ENCODE measurements at places on chromosomes 12 and 14.

GRCh38 chr12:128426511-128426910 lies 159.5 kb downstream of the TMEM132C start:
- no peak for DNase-seq

DNA sequence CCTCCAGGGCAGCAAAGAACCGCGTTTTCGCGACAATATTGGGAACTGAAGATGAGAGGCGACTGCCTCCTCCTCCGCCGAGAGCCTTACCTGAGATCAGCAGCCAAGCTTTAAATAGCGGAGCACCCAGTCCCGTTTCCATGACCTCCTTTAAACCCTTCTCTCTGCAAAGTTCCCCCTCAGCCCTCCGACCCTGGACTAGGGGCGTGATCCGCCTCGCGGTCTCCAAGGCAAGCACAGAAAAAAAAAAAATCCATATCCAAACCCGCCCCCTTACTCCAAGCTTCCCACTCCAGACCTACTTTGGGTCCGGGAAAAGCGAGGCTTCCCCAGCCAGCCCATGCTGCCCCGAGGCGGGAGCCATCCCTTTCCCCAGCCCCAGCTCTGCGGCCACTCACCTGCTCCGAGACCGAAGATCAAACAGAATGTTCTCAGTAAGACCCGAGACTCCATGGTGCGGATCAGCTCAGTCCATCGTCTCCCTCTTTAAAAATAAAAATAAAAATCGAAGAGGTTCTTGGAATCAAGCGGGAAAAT lies 630 bp downstream of the NELL2 start:
- no peak for DNase-seq

- no peak for DNase-seq
Measured at GRCh38 chr14:36939265-36939664, 233.1 kb downstream of the SLC25A21 start.

DNA sequence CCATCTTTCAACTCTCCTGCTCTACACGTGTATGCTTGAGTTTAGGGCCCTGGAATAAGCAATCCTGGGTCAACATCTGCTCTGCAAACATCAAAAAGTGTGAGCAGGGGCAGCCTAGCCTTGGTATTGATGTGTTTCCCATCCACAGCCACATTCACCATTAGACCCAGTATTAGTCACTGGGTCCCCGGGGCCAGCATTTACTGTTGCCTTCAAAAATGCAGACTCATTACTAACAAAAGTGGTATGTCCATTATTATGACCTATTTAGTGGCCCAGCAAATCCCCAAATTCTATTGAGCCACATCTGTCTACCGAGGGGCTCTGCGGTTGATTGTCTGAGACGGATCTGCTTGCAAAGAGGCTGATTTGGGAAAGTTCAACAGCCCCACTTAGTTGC lies 661.8 kb downstream of the DIO2 start:
- DNase-seq, result no peak

DNA sequence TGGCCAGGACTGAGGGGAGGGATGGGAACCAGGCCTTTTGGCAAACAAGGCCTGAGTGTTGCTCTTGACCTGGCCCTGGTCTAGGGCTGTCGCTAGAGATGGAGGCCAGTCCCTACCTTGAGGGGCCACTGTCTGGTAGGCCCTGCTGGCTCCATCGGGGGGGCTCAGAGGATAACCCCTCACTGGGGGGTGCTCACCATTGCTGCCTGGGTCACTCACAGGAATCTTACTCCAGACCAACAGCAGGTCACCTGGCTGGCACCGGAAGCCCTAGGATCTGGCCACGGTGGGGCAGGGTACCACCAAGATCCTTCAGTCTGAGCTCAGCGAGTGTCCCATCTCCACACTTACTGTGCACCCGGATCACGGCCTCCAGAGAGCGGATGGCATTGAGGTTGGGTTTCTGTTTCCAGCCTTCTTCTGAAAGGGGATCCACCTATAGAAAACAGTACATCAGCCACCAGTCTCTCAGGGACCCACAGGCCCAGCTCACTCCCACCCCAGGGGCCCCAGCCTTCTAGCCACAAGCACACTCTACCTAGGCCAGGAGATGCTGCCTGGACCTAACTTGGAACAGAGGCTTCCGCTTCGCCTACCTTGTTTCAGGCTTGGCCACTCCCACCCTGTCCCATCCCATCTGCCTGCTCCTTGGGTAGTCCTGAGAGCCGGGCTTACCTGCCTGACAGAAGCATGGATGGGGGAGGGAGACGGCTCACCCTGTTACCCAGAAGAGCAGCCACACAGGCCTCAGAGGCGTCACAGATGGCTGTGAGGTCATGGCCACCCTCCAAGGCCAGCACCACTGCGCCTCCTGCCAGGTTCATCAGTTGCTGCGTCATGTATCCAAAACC lies 12.2 kb downstream of the SLC48A1 start:
- no peak for DNase-seq

DNA sequence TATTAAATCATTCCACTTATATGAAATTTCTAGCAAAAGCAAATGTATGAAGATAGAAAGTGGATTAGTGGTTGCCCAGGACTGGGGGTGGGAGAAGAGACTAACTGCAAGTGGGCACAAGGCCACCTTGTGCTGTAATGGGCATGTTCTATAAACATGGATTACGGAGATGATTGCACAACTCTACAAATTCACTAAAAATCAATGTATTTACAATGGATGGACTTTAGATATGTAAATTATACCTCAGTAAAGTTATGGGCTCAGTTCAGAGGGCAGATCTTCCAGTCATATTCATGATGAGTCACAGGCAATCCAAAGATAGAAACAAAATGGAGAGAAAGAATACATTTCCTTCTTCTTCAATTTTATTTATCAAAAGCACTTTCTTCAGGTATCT lies 173.9 kb downstream of the NDUFA12 start:
- DNase-seq, result no peak

GRCh38 chr12:6208130-6208529 lies 7.9 kb downstream of the CD9 start:
- DNase-seq, result no peak

GRCh38 chr14:68606176-68606575 lies 186.7 kb downstream of the ZFP36L1 start:
- no peak for DNase-seq

- DNase-seq, result no peak
Measured at GRCh38 chr12:122669397-122670070, 33.6 kb downstream of the HCAR2 start.

- DNase-seq, result no peak
Measured at GRCh38 chr12:83322809-83323208, 636.1 kb downstream of the TMTC2 start.

- DNase-seq, result no peak
Measured at GRCh38 chr12:132460571-132460970, 29.4 kb upstream of the FBRSL1 start.

- no peak for DNase-seq
Measured at GRCh38 chr14:77065851-77066577, 32.0 kb upstream of the CIPC start.

DNA sequence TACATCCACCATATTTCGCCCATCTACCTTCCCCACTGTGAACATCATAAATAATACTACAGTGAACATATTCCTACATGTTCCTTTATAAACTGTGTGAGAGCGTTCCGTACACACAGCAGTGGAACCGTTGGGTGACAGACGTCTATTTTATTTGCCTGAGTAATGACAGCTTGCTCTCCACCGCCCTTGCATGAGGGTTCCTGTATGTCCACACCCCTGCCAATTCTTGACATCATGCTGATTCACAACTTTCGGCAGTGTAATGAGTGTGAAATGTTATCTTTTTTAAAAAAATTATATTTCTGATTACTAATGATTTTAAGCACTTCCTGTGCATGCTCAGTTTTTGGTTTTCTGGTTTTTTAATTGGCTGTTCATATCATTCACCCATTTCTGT lies 4.3 kb upstream of the RAD52 start:
- no peak for DNase-seq

DNA sequence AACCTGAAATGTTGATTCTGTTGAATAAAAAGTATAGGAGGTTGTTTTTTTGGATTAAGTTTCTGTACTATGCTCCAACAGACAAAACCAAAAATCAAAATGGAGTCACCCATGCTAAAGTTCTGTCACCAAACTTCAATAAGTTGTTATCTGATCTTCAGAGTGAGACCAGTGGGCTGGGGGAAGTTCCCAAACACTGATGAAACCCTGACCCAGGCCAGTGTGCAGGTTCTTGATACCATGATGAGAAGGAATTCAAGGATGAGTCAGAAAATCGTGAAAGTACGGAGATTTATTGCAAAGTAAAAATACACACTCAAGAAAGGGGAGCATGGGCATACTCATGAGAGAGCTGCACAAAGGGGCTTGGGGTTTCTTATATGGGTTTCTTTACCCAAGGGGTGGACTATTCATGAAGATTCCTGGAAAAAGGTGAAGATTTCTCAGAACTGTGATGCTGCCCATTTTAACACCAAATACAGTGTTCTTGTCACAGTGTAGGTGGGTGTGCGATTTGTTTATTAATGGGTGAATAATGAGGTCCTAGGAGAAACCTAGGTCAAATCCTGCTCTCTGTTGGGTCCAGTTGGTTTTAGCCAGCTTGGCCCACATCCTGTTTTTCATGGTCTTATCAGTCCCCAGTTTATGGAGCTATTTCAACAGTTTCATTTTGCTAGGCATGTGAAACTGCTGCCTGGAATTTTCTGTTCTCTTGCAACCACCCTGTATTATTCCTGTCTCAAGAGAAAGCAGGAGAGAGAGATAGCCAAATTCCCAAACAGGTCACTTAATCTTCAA lies 27.5 kb upstream of the DENND5B start:
- no peak for DNase-seq

DNA sequence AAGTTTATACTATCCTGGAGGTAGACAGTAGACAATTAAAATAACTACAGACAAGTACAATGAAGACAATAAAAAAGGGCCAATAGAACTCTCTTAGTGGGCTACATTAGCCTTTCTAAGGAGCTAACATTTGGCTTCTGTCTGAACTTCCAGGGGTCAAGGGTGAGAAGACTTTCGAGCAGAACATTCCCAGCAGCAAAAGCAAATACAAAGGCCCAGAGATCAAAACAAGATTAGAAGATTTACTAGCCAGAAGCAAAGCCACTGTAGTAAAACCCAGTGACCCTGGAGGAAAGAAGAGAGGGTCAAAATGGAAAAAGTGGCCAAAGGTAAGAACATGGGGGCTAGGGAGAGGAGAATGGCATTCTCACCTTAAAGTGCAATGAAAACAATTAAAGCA lies 63.2 kb downstream of the ATP2B1 start:
- no peak for DNase-seq

DNA sequence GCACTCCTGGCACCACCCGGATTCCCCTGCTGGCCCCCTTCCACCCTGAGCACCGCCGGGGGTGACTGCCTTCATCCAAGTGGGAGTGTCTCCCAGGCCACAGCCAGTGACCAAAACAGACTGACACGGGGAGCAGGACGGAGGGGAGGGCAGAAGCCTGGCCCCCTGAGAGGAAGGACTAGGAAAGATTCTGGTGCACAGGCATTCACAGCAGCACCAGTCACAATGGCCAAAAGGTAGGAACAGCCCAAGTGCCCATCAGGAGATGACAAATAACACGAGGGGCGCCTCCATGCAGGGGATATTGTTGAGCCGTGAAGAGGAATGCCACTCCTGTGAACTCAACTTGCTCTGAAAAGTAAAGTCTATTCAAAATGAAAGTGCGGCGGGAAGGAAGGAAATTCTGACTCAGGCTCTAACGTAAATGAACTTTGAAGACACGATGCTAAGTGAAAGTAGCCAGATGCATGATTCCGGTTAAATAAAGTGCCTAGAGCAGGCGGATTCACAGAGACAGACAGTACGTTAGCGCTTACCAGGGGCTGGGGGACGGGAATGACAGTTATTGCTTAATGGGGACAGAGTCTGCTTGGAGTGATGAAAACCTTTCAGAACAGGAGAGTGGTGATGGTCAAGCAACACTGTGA lies 146.1 kb upstream of the NCOR2 start:
- peak; percentile 58 for DNase-seq

GRCh38 chr12:132327336-132328171 lies 1.8 kb downstream of the GALNT9 start:
- DNase-seq, result peak; percentile 92

DNA sequence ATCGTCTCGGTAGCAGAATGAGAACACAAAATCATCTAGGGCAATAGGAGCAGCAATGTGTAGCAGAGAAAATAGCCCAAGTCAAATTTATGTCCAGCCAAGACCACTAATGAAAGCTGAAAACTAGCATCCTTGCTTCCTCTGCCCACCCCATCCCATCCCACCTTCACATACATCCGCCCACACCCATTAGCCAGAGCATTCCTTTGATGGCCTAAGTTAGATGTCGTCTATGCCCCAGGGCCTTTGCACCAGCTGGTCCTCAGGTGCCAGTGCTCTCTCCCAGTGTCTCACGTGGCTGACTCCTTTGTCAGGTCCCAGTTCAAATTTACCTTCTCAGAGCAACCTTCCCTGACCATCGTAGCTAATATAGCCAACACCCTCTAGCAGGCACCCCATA lies 17.8 kb upstream of the PPP2R5C start:
- DNase-seq, result no peak

GRCh38 chr12:116783525-116784237 lies 45.6 kb downstream of the RNFT2 start:
- no peak for DNase-seq
